Anterior cingulate cortex (tissue), 58 donors: ENCODE measurements at places on chromosomes 11 and 22.

DNA sequence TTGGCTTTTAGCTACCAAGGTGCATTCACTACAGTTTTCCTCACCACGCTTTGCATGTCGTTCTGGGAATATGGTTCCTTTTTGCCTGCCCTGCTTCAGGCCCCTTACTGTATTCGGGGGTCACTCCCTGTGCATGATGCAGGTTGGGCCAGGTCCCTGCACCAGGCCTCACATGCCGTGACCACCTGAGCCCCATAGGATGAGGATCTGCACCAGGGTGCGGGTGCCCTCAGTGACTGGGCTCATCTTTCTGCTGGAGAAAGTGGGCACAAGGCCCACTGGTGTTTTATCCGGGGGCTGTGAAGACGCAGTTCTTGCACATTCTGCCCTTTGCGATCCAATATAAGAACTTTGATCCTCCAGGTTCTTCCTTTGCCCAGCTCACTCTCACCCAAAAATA is 45.7 kb upstream of the CABP7 start:
- no peak for DNase-seq

GRCh38 chr22:30774566-30774965 is 79.9 kb downstream of the OSBP2 start:
- DNase-seq: no peak

GRCh38 chr22:44337678-44338004 is 24.9 kb upstream of the SHISAL1 start:
- peak; percentile 15 for DNase-seq

GRCh38 chr22:43948836-43949406 is 6.3 kb upstream of the SAMM50 start:
- DNase-seq: no peak

- DNase-seq: no peak
Observed at GRCh38 chr11:403021-403760, 9.2 kb downstream of the PKP3 start.
